ENCODE measurements at places on chromosomes 12 and 14.

- peak; percentile 6 for DNase-seq
Measured at GRCh38 chr14:99668307-99669295, 15.5 kb upstream of the CYP46A1 start.

- DNase-seq: peak; percentile 24
Measured at GRCh38 chr14:22381408-22381760, 207.6 kb downstream of the DAD1 start.

DNA sequence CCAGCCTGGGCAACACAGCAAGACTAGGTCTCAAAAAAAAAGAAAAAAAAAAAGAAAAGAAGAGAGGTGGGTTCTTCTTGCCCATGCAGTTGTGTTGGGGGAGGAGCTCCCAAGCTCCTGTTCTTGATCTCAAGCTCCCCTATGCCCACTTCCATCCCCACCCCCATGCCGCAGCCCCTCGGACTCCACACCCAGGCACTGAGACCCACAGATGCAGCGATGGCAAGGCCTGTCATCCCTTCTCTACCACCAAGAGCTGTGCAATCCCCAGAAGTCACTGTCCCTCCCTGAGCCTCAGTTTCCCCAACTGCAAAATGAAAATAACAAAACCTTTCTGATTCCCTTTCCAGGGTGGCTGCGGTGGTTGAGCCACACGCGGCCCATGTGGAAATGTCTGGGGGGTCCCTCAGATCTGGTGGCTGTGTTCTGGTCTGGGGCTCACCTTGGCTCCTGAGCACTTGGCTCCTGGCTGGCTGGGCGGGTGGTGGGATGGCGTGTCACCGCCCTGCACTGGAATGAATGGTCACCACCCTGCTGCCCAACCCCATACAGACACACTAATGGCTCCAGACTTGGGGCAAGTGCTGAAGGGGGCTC lies 22.6 kb upstream of the KIF26A start:
- DNase-seq: no peak

DNA sequence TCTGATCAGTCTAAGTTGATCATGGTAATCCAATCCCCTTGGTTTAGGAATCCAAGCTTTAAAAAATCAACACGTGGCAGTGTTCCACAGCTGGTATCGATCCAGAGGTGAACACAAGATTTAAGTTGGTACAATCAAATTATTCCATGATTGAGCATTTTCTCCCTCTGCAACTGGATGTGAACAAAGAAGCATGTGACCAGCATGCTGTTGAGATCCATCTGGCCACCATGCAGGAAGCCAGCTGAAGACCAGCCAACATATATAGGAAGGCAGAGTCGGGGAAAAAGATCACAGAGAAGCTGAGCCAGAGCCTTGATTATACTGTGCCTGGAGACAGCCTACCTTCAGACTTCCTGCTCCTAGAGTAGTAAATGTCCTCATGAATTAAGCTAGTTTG lies 158.3 kb downstream of the SEC23A start:
- DNase-seq: peak; percentile 20

DNA sequence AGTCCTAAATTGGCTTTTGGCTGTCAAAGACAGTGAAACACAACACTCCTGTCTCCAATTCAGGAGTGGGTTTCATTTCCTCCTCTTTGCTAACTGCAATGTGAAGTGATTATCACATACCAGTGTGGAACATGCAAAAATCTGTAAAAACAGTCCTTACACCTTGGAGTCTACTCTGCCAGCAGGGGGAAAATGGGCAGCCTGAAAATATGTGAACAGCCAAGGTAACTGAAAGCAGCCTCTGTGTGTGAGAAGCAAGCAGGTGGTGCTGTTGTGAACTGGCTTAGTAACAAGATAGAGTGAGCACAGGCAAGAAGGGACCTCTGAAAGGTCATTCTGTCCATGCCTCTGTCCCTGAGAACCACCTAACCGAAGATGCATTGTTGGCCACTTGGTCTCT lies 6.0 kb downstream of the PRMT8 start:
- DNase-seq: no peak

DNA sequence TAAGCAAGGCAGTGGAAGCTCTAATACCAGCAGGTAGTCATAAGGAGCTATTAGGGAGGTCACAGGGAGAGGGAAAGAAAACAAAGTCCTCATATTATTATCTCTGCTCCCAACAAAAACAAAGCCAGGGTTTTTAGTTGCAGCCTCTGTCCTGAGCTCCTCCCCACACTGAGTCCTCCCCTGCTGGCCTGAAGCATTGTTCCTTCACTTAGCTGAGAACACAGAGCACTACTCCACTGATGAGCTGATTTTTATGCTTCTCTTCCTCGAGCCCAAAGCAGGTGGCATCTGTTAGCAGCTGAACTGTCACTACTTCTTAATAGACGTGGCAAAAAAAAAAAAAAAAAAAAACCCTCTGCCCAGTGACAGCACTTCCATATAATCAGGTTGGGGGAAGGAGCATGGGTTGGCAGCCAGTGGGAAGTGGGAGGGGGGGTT lies 10.5 kb upstream of the STAC3 start:
- no peak for DNase-seq

- no peak for DNase-seq
Measured at GRCh38 chr12:104470521-104470920, 13.8 kb downstream of the CHST11 start.

GRCh38 chr12:1530592-1531152 lies 63.7 kb downstream of the FBXL14 start:
- DNase-seq: no peak

DNA sequence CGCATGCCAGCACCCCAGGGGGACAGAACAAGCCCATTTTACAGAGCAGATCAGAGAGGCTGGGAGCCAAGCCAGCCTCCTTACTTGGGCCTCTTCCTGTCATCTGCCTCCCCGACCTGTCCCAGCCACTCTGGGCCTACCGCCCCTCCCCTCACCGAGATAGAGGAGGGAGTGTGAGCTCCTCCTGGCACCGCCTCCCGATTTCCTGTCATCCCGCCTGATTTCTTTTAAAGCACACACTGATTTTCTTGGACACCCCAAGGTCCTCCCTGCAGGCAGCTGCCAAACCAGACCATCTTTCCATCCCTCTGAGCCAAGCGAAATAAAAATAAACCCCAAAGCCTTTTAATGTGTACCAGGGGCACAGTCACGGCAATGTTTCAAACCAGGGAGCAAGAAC lies 108.4 kb downstream of the RFLNA start:
- no peak for DNase-seq

GRCh38 chr12:25959071-25959961 lies 834 bp downstream of the RASSF8 start:
- DNase-seq: peak; percentile 14

- no peak for DNase-seq
Measured at GRCh38 chr14:91866061-91866460, 1.3 kb downstream of the TC2N start.

- DNase-seq: no peak
Measured at GRCh38 chr12:45292486-45293195, 76.7 kb downstream of the ANO6 start.

- no peak for DNase-seq
Measured at GRCh38 chr12:128578045-128578444, 245.7 kb downstream of the SLC15A4 start.

DNA sequence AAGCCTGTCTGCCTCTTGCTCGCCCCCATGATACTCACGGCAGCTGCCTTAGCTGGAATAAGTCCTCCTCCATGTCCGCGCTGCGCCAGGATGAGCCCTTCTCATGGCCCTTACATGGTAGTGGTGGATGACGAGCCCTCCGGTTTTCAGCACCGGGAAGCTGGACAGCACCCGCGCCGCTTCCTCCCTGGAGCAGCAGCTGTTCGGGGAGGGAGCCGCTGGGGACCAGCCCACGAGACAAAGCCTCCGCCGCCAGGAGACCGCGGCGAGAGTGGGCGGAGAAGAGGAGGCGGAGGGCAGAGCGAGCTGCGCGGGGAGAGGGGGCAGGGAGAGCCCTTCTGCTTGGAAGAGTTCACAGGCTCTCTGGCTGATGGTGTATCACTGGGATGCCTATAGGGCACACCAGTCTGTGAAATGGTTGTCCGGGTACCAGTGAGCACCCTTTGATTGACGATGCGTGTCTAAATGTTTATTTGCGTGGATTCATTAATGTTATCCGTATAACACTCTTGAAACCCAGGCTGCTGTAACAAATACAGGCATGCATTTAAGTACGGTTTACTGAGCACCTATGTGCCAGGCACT lies at the start of gene SVOP:
Gene SVOP, minus strand, starts transcription at position 273 of the 585 bp plus-strand sequence. Its CDS starts 200 bp downstream, at position 73.
- peak; percentile 80 for DNase-seq

- no peak for DNase-seq
Measured at GRCh38 chr14:72049462-72049861, 117.2 kb downstream of the RGS6 start.

GRCh38 chr12:5034603-5035002 lies 9.1 kb upstream of the KCNA5 start:
- DNase-seq: no peak

- no peak for DNase-seq
Measured at GRCh38 chr12:118288174-118288573, 84.5 kb downstream of the TAOK3 start.

- DNase-seq: no peak
Measured at GRCh38 chr14:63401646-63402045, 82.9 kb upstream of the GPHB5 start.

DNA sequence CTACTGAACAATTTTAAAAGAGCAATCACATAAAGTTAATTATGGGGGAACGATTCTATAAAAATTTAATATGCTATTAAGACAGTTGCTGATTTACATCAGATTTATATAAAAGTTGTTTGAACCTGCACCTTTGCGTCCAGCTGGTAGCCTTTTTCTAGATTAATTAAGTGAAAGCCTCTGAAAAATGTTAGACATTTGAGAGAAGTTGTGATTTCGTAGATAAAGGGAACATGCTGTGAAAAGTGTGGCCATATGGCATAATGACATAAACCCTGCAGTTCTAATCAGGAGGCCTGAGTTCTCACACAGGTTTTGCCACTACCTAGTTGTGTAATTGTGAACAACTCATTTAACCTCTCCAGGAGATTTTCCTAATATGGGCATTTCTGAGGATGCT lies 187.2 kb downstream of the TMTC2 start:
- DNase-seq: no peak

GRCh38 chr12:128729628-128730121 lies 94.1 kb downstream of the SLC15A4 start:
- no peak for DNase-seq

DNA sequence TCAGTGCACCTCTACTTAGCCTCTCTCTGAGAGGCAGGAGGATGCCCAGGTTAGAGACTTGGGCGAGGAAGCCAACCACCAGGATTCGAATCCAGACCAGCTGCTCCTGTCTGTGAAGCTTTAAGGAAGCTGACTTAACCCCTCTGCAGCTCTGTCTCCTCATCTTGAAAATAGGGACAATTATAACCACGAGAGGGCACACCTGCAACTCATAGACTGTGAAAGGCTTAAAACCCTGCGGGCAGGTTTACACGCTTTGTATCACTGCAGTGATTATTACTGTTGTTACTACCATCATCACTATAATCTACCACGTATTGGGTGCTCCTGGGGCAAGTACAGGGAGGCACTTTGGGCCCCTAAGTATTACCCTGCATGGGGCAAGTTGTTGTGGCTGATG lies 379.8 kb downstream of the VRK1 start:
- DNase-seq: no peak

DNA sequence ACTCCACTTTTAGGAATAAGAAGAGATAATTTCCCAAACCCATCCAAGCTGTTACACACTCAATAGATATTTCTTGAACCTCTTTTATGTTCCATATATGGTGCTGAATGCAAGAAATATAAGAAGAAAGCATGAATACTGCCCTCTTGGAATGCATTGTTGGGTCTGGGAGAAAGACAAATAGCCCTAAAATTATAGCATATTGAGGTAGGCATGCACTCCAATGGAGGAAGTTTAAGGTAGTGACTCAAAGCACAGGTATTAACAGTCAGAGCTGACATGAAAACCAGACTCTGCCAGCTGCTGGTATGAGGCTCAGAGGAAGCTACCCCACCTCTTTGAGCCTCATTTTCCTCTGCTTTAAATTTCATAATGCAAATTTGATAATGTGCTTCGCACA lies 261.3 kb upstream of the NOS1 start:
- no peak for DNase-seq

DNA sequence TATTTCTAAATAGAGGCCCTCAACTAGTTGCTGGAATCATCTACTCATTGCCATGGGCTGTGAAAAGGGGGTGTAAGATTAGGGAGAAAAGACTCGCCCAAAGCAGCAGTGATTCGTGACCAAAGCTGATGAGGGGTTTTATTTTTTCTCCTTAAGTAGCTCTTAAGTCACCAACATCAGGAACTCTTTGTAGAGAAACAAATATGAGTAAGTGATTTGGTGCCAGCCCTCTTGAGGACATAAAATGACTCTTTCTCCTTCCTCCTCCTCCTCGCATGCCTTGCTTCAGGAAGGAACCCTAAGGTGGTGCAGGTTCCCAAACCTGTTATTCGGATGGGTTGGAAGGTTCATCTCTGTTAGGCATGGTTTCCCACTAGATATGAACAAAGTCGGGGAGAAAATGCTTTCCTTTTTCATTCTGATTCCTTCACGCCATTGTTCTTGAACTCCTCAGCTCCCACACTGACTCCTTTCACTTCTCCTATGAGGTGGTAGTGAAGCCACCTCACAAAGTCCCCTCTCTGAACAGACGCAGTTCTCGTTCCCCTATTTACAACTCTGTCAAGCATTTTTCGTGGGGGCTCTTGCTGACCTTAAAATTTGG lies 113.4 kb downstream of the ETV6 start:
- no peak for DNase-seq

- peak; percentile 0 for DNase-seq
Measured at GRCh38 chr14:105861985-105862465, 335.6 kb downstream of the TMEM121 start.

GRCh38 chr12:13588574-13588973 lies 392.0 kb downstream of the EMP1 start:
- no peak for DNase-seq

DNA sequence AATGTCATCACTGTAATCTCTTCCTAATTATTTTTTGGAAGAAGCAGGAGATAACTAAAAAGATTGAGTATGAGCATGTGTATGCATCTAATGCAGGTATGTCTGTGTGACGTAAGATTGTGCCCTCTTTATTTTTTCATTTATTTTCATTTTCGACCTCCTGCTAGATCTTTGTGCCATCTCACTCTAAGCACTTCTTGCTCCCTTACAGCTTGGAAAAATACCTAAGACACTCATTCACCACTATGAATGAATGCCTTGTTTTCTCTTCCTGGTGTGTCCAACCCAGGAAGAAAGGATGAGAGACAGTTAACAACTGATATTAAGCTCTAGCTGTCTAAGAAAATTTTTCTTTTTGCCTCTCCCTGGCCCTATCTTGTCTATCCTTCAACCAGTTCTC lies 76.8 kb upstream of the CISTR start:
- DNase-seq: no peak

- DNase-seq: no peak
Measured at GRCh38 chr12:42769455-42769854, 179.9 kb upstream of the PRICKLE1 start.

GRCh38 chr12:91603060-91603459 lies 420.4 kb upstream of the DCN start:
- DNase-seq: no peak

- no peak for DNase-seq
Measured at GRCh38 chr14:94285158-94285557, 7.9 kb downstream of the SERPINA10 start.

GRCh38 chr12:120231316-120232011 lies 30.6 kb upstream of the RPLP0 start:
- DNase-seq: no peak

Measured in posterior cingulate gyrus (tissue), 11 donors.